ENCODE measurements at places on chromosomes 3 and 15. TPM values are rescaled to one million over a fixed set of nuclear protein-coding genes. Genes with fewer than 3 reads are reported as not detected.

MASP1 gene
- 129 TPM for total RNA-seq

DNA sequence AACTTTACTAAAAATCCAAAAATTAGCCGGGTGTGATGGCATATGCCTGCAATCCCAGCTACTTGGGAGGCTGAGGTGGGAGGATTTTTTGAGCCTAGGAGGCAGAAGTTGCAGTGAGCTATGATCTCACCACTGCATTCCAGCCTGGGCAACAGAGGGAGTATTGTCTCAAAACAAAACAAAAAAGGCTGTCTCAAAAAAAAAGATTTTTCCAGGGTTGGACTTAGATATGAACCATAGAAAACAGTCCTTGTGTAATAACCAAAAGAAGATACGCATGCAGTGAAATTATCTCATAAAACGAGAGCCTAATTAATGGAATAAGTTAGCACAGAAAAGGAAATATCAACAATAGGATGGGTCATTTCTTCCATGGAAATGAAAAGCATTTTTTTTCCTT, 320.4 kb upstream of the RASGRP1 start:
- no peak for DNase-seq

- no peak for DNase-seq
Measured at GRCh38 chr3:181458857-181459256, 252.9 kb upstream of the SOX2 start.

- DNase-seq, result no peak
Measured at GRCh38 chr3:84586427-84586826, 372.4 kb upstream of the CADM2 start.

DNA sequence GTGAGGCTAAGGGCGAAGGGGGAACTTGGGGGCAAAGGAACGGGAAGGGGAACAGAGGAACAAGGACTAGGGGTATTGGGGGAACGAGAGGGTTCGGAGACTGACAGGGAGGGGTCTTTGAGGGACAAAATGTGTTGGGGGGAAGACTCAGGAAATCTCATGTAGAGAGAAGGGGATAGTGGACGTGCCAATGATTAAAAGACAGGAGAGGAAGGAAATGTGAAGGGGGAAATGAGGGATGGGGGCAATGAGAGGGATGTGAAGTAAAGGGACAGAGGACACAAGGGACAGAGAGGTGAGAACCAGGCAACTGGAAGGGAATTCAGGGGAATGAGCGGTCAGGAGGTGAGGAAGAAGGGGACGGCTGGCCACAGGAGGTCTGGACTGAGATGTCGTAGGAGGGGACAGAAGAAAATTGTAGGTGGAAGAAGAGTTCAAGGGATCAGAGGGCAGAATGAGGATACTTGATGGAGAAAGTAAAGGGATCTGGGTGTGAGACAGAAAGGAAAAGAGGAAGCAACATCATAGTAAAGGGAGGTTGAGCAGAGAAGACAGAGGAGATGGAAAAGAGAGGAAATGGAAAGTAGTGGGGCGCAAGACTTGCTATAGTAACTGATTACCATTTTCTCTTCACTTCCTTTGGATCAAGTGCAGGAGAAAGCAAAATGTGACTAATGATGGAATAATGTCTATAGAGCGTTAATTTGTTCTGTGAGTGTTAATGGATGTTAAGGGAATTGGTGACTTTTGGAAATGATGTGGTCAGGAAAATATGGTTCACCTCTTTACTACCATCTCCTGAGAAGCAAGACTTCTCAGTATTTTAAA, 749 bp downstream of the RAB8B start:
- DNase-seq, result no peak
